Epithelial cell of esophagus (primary cell): ENCODE measurements at places on chromosomes 6 and 20.

DNA sequence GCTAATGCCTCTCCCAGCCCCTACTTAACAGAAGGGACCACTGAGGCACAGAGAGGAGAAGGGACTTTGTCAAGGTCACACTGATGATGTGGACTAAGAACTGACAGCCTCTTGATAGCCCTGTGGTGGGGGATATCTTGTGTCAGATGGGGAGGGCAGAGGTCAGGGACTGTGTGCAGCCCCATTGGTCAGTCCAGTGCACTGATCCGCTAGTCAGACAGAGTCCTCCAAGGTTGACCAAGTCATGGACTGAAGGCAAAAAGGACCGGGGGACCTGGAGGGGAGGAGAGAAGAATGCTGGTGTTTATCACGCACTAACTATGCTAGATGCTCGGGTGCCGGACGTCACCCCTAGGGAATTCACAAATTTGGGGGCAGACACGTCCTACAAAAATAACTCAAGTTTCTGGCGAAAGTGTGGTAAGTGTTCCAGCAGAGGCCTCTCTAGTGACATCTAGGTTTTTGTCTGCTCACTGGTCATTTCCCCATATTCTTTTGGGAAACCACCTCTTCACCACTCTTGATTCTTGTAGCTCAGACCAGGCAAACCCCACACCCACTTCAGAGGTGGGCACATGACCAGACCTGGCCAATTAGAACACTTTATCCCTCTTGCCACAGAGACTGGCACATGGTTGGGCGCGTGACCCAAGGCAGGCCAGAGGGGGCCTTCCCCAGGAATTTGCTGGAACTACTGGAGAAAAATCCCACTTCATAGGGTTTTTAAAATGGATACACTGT is 21.0 kb downstream of the TCF15 start:
- DNase-seq: no peak

DNA sequence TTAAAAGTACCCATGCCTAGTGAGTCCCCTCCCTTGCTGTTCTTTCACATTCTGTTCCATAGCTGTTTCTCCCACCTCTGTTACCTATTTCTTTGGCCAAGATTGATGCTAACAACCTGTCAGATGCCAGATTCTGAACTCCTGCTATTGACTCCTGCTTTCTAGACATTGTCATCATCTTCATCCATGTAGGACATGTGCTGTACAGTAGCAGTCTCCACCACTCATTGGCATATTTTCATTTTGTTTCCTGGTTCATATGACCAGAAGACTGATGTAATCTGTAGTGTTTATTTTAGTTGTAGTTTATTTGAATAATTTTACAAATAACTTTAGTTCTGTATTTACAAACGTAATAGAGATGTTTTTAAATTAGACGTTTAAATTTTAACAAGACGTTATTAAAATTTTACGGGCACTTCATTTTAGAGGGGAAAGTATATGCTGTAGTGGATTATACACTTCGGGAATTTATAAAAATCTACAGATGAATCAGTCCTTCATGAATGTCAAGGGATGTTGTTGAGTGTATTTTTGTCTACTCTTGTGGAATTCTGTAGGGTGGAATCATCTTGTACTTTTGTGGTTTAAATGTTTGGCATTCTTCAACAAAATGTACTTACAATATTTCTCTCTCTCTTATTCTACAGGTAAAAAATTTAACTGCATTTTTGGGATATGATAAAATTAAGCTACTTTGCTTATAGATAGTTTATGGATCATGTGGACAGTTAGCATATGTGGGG is 34.1 kb downstream of the TRMT11 start:
- DNase-seq: no peak

DNA sequence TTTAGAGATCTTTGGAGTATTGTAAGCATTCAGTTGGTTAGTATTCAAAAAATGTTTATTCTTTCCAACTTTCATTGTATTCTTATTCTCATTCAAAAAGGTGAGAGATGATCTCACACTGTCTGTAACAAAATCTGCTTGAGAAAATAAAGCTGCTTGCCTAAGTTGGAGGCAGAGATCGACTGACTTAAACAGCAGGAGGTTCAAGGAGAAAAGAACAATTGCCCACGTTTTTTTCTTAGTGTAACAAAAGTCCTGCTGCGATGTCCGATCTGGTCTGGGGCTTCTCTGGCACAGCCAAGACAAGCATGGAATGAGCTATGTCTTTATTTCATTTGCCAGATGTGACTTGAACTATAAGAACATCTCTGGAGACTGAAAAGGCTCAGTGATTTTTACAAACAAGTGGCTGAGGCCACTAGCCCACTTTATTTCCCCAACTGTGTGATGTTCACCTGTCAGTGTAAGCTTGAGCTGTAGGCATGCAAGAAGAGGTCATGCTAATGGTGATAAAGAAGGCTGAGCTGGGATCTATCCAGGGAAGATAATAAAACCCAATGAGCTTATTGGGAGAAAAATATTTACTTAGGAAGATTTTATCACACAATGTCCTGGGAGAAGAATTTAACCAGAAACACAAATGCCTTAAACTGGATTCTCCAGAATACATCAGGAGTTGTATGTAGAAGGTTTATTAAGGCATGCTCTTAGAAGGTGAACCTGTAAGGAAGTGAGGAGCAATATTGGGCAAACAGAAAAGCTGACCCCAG is 580.1 kb upstream of the BTBD3 start:
- no peak for DNase-seq

- no peak for DNase-seq
Observed at GRCh38 chr6:11785774-11786579, 7.4 kb upstream of the ADTRP start.

DNA sequence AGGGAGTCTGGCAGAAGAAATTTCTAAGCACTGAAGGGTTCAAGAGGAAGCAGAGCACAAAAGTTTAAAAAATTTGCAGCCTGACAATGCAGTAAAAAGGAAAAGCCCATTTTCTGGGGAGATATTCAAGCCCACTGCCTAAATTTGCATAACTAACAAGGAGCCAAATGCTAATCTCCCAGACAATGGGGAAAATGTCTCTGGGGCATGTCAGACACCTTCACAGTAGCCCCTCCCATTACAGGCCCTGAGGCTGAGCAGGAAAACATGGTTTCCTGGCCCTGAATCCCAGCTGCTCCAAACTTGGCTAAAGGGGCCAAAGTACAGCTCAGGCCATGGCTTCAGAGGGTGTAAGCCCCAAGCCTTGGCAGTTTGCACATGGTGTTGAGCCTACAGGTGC is 908.5 kb upstream of the MANEA start:
- no peak for DNase-seq

GRCh38 chr6:119444642-119445557 is 95.3 kb upstream of the MAN1A1 start:
- peak; percentile 42 for DNase-seq

DNA sequence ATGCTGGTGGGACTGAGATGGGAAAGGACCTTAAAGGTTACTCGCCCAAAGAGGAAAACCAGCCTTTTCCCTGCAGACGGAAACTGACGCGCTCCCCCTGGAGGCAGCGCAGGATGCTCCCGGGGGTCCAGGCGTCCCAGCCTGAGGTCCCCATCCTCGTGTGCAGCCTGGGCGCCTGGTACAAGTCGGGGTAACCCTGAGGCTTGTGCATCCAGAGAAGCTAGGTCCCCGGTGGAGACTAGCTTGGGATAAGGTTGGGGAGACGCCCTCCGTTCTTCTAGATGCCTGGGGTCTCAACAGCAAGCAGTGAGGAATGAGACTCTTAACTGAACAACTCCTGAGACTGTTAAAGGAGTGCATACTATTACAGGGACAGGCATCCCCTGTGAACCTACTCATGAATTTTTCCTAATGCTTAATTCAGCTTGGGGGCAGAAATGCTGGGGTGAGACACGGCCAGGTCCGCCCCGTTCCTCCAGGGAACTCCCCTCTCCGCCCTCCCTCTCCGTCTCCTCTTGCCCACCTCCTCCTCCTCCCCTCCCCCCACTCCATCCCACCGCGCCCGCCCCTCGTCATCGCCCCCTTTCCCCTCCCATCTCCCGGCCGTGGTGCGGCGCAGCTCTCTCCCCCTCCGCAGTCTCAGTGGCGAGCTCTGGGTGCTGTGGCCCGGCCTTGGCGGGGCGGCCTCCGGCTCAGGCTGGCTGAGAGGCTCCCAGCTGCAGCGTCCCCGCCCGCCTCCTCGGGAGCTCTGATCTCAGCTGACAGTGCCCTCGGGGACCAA is at the start of gene PRSS35:
PRSS35 (plus strand) TSS at position 634 of the 781 bp plus-strand sequence. CDS start 10,908 bp downstream, outside the sequence.
- peak; percentile 55 for DNase-seq

DNA sequence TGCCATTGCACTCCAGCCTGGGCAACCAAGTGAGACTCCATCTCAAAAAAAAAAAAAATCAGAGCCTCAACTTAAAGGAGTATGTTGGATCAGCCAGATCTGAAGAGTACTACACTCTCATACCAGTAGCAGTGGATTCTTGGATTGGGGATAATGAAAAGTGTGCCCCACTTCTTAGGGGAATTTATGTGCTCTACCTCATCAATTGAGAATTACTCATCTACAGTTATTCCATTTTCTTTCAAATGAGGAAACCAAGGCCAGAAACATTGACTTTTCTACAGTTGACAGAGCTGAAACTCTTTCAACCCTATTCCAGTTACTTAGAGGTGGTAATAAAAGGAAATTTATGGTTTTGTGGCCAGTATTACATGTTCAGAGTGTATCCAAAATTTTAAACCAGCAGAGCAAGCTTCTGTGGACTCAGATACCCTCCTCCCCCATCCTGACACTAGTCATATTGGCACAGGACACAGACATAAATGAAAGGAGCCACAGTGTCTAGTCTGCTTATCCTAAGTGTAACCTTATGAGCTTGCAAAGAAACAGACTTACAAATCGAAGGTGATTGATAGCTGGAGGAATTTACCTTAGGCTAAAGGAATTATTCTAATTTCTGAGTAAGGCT is 51.2 kb downstream of the ORC3 start:
- no peak for DNase-seq

GRCh38 chr6:5761370-5761769 is 245.4 kb downstream of the NRN1 start:
- DNase-seq: peak; percentile 21

GRCh38 chr6:79984261-79984660 is 20.2 kb upstream of the TTK start:
- peak; percentile 86 for DNase-seq

DNA sequence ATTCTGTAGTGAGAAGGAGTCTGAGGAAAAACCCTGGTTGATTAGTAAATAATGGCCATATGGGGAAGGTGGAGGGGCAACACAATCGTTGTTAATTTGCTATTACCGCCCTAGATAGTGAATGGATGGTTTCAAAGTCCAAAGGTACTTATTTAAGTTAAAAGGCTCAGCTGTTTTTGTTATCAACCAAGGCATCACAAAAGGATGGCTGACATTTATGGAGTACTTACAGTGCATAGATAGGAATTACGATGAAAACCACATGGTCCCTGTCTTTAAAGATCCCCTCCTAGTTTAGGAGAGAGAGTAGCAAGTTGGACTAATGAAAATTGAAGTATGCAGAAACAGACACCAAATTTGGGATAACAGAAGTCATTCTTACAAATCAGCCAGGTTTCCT is 319.6 kb downstream of the CDKAL1 start:
- no peak for DNase-seq

DNA sequence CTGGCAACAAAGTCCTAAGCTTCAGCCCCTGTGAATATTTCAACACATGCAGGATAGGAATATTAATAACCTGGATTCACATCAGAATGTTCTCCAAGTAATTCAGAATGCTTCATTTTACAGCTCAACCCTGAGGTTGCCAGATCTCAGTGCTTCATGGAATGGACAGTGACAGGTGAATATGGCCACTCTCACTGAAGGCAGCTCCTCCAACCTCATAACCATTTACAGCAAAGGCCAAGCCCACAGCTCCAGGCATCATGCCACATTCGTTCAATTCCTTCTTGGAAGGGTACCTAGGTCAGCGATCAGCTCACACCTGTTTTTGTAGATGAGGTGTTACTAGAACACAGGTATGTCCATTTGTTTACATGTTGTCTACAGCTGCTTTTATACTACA is 17.1 kb downstream of the CLIC5 start:
- DNase-seq: no peak

- DNase-seq: peak; percentile 48
Observed at GRCh38 chr20:31587545-31588389, 17.3 kb upstream of the ID1 start.

- no peak for DNase-seq
Observed at GRCh38 chr6:155994086-155994485, 538.4 kb upstream of the NOX3 start.

DNA sequence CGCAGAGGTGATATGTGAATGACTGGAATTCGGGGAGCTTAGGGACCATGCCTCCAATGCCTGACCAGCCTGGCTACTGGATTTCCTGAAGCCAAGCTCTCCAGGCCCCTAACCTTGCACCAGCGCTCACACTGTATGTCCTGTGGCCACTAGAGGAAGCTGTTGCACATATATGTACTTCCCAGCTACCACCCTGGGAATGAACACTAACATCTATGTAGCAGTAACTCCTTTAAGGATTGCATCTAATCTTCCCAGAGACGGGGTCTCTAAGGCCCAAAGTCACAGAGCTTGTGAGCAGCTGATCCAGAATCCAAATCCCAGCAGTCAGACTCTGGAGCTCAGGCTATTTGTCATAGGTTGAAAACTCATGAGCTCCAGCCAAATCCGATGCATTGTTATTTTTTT is 20.4 kb upstream of the BPIFB1 start:
- peak; percentile 57 for DNase-seq

DNA sequence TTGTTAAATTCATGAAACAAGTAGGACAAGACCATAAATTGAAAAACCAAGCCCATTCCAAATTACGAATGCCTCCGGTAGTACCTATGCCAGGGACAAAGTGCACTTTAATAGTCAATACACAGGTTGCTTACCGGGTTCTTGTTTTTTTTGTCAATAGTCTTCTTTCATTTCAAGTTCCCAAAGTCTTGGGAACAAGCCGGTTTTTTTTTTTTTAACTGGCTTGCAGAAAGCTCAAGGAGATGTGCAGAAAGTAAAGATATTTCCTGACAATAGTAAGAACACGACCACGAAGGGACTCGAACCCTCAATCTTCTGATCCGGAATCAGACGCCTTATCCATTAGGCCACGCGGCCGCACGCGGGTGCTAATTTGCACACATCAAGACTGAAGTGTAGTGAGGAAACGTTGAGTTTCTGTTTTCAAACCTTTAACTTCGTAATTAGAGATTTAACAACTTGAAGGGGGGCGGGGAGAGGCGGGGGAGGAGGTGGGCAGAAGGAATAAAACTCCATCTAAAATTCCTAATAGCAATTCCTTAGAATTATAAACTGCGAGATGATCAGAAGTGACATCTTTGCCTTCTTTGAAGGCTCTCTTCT is 181.0 kb downstream of the TRIM27 start:
- DNase-seq: peak; percentile 76

GRCh38 chr20:55557191-55557590 is 448.1 kb downstream of the CBLN4 start:
- no peak for DNase-seq

DNA sequence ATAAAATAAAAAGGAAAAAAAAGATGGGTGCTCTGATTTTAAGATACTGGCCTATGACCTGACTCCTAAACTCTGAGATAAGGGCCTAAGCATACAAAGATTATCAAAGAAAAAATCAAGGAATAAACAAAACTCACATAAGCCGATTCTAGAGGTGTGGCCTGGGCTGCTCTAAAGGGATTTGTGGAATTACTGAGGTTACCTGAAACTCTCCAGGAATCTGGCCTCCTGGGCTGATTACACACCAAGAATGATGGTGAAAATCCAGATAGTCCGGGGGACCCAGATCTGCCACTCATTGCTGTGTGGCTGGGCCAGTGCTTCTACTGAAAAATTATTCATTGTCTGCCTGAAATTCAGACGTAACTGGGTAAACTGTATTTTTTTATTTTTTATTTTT is 122.7 kb upstream of the RNF24 start:
- DNase-seq: no peak
